Fibroblast of lung (primary cell): ENCODE measurements at places on chromosomes 2 and 18. TPM values are rescaled to one million over a fixed set of nuclear protein-coding genes. Genes with fewer than 3 reads are reported as not detected.
A peak's percentile ranks its signal among the peaks of the same experiment; 100 is the strongest.

FBXO41 gene
- total RNA-seq = 0.77 and 1.2 TPM in 2 replicates

DNA sequence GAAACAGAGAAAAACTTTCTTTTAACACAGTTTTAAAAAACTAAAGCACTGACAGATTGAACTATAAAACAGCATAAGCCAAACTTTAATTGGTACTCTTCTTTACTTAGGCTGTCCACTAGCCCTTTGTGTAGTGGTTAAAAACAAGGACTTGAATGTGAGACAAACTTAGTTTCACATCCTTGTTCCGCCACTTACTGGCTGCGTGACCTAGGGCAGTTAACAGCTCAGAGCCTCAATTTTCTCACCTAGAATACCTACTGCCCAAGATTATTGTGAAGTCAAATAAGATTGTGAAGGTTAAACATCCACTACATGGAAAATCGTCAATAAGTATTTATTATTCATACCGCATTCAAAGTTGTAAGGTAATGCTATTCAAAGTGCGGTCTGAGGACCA is 2.0 kb downstream of the WDR35 start:
- DNase-seq = no peak

GRCh38 chr2:213246497-213247281 is 37.6 kb upstream of the SPAG16 start:
- DNase-seq = peak; percentile 73

- DNase-seq = no peak
Measured at GRCh38 chr18:24460388-24460787, at the start of gene HRH4. Gene HRH4 (plus strand): TSS chr18:24460637. CDS start chr18:24460729, 92 bp downstream.

DNA sequence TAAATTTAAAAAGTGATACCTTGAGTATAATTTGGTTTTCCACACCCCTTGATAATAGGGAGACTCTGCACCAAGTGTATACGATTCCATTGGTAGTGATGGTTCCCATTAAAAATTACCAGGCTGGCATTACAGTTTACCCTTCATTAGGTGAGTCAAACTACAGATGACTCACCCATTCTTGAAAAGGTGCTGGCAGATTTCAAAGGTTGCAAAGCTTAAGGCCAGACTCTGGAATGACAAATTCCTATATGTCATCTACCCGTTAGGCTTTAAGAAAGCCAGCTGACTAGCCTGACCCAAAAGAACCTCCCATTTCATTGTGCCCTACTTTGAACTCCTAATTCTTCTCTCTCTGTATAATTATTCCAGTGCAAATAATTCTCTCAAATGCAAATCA is 124.4 kb downstream of the LRRTM4 start:
- DNase-seq = no peak

DNA sequence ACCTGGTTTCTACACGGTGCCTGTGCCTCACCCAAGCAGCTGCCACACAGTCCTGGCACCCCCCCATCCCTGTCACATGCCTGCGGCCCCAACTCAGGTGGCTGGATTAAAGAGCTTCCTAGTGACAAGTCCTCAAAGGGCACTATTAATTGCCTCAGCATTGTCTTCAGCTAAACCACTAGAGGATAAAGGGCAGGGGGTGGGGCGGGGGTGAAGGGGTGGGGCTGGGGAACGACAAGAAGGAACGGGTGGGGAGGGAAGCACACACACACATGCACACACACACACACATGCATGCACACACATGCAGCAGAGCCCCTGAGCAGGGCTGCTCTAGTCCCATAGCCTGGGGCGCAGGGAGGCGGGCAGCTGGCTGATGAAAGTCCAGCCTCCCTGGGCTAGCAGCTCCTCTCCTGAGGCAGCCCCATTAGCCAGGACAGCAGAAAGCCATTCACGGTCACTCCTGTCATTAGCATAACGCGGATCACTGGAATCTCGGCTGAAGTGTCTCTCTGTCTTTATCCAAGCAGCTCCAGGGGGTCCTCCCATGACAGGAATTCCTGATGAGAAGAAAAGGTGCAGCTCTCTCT is 7.4 kb upstream of the TEX261 start:
- no peak for DNase-seq

FKBP7 gene
- total RNA-seq = 47.5 and 54.3 TPM in 2 replicates

TMEM185B gene
- total RNA-seq = 25.2 and 25.9 TPM in 2 replicates

DNA sequence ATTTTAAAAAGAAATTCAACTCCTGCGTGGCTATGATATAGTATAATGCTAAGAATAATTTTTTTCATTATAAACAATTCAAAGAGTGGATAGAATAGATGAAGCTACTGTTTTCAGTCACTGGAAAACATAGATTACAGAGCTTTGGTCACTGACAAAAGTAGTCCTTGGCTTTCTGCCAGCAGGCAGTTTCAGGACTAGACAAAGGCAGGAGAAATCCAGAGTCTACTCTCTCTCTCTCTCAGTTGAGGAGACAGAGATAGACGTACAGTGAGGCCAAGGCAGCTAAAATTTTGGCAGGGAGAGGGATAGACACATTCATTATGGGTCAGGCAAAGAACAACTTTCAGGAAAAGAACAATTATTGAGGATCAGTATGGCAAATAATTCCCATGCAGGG is 491.4 kb upstream of the CRIM1 start:
- no peak for DNase-seq

DNA sequence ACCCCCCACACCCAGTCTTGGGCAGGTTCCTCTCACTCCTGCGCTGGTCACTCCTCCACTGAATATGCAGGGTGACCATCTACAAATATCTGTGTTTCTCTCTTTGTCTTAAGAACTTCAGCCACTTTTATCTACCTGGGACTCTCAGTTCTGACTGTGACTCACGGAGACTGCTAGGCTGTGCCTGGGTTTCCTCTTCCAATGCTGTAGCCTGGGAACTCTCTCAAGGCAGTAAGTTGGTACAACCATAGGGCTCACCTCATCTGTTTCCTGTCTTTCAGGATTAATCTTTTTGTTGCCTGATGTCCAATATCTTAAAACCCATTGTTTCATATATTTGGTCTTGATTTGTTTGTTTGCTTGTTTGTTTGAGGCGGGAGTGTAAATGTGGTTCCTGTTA is 47.2 kb upstream of the ZNF396 start:
- DNase-seq = no peak

GRCh38 chr2:231007286-231008098 is 11.6 kb downstream of the SPATA3 start:
- DNase-seq = no peak

- DNase-seq = no peak
Measured at GRCh38 chr2:216139884-216140283, 30.7 kb downstream of the XRCC5 start.

C2orf80 gene
- total RNA-seq = not detected in 2 replicates

DNA sequence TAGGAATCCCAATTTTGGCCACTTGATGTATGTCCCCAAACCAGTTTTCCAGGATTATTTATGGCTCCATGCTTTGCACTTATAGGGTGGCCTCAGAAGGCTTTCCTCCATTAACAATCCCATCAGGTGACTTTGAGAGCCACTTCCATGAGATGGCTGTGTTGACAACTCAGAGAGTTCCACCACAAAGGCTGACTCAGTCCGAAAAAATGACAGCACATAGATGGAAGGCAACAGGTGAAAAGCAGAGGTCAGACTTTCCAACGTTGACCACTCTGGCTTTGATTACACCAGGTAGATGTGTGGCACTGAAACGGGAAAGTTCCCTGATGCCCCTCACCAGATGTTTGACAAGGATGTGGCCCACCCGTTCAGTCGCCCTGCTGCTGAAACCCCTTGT is 431.4 kb upstream of the TNP1 start:
- no peak for DNase-seq

DNA sequence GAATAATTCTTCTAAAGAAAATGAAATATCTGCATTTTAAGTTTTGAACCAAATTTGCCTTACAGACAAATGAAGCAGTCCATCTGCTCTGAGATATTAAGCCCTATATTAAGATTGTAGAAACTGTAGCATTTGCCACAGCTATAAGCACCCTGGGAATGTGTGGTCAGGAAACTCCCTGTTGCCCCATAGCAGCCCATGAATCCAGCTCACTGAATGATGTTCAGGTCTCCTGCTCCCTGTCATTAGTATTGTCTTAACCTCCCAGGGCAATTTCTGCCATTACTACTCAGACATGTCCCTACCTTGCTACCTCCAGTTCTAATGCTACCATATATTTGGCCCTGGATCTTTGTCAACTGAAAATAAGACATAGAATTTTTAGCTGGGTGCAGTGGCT is 41.1 kb downstream of the CDK15 start:
- DNase-seq = no peak

RAB27B gene
- 0.77 and 0.99 TPM in 2 replicates for total RNA-seq

DNA sequence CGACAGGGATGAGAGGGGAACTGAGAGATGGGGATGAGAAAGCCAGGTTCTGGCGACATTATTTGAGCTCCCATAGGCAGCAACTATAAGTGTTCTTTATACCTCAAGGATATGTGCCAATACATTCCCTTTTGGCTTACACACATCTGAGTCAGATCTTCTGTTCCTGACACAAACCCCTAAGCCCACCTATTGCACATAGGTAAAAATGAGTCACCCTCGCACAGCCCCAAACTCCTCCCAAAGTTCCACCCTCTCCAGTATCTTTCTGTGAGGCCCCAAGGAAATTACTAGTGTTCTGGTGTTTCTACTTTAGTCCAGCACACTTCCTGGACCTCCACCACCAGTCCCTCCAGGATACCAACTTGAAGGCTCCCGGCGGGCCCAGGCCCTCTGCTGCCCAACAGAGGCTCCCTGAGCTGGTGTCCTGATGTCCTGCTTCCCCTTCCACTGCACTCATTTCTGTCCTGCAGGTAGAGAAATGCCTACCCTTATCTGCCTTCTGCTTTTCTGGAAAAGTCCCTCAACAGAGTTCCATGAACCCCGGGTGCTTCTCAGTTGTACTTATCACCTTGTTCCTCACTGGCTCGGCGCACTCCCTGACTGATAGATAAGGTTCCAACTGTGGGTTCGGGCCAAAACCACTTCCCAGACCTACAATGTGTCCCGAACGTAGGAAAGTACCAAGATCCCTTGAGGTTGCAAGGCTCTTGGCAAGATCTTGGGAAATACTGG is 125.5 kb downstream of the EN1 start:
- DNase-seq = peak; percentile 40

NTSR2 gene
- total RNA-seq = under 0.01 TPM in 1 of 2 replicates, not detected in the other

NPPC gene
- total RNA-seq = not detected in 2 replicates

GRCh38 chr2:73984922-73985307 is 205 bp downstream of the TET3 start:
- DNase-seq = no peak

DNA sequence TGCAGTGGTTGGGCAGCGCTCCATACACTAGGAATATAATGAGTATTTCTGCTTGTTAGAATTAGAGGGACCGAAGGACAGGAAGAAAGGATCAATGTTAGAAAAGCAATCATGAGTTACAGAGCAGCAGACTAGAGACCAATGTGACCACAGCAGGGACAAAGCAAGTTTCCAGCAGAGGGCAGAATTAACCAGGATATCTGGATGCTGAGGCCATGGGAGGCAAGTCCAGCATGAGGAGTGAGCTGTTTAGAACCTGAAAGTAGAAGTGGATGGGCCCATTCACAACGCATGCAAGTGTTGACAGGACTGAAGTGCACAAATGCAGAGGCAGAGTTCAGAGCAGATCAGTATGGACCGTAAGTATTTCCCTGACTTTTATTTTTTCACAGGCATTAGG is 910.4 kb upstream of the GYPC start:
- peak; percentile 3 for DNase-seq

PROM2 gene
- 0.26 and 0.33 TPM in 2 replicates for total RNA-seq

DNA sequence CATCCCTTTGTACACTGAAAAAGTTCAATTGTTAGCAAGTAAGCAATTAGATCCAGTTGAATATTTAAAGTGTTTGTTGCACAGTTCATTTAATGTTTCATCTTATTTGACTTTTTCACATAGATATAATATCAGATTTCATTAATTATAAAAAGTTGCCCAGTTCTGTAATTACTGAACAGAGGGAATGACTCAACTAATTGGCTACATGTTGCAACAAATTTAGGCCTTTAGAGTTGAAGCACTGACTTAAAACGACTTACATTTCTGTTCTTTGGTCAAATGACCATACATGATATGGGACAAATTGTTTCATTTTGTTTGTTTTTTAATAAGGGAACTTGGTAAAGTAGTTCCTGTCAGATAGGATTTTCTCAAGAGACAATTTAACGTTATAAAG is 68.5 kb upstream of the FAM117B start:
- DNase-seq = no peak

HOXD4 gene
- not detected in 2 replicates for total RNA-seq
